CD4-positive, alpha-beta memory T cell (primary cell): ENCODE measurements at places on chromosomes 4 and X. TPM values are rescaled to one million over a fixed set of nuclear protein-coding genes. Genes with fewer than 3 reads are reported as not detected.

Gene CCDC149
- total RNA-seq: 0.44 TPM

DNA sequence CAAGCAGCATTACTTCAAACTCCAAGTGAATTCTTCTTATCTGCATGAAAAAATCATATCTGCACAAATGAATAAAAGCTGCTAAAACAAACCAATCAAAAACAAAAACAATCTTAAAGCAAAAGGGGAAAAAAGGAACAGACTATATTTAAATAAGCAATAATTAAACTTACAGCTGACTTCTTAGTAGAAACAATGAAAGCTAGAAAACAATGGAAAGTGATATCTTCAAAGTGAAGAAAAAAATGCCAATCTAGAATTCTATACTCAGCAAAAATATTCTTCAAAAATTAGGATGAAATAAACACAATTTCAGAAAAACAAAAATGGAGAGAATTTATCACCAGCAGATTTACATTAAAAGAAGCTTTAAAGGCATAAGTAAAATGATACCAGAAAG is 20.0 kb downstream of the STBD1 start:
- no peaks in the 10 kb centered on the region for H3K27me3 ChIP-seq
- no peak overlapping the region for H3K4me3 ChIP-seq
- H3K4me1 ChIP-seq: no peaks in the 10 kb centered on the region
- H3K36me3 ChIP-seq: no peaks in the 10 kb centered on the region

DNA sequence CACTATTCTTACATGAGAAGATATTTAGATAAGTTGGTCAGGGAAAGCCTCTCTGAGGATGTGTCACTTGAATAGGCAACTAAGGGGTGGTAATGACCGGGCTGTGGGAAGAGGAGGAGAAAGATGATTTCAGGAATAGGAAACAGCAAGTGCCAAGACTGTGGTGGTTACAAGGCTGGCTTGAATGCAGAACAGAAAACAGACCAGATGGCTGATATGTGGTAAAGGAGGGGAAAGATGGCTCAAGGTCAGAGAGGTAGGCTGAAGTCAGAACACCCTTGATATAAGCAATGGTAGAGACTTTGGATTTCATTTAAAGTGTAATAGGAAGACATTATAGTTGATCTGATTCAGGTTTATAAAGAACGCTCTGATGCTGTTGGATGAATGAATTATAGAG is 15.0 kb downstream of the TLR7 start:
- H3K36me3 ChIP-seq: no peaks in the 10 kb centered on the region
- no peak for DNase-seq
- H3K27ac ChIP-seq: no peak overlapping the region
- H3K4me1 ChIP-seq: no peaks in the 10 kb centered on the region
- H3K4me3 ChIP-seq: no peak overlapping the region

GRCh38 chr4:113979148-113979904 is at the start of gene ARSJ:
Gene ARSJ, minus strand, starts transcription at chr4:113979647. Its CDS starts 813 bp downstream, at chr4:113978834.
- no peak within 1 kb of the TSS for H3K4me3 ChIP-seq
- DNase-seq: peak; percentile 6
- no peaks in the 10 kb centered on the region for H3K27me3 ChIP-seq
- no peak within 1 kb of the TSS for H3K27ac ChIP-seq
- peaks cover 13% of the 10 kb centered on the region for H3K4me1 ChIP-seq
- H3K36me3 ChIP-seq: no peaks in the 10 kb centered on the region

DNA sequence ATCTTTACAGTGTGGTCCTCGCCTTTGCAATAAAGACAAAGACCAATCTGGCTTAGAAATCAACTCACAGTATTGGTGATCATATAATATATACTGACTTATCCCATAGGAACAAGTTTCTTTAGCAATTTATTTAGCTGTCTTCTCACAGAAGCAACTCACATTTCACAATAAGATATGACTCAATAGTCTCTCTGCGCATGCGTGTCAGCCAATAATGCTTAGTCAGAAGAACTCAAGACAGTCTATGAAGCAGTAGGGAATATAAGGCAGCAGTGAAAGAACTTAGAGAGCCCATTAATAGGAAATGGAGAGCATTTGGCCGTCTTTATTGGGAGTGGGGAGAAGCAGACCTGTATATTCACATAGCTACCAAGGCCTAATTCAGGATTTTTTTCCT is 216.7 kb downstream of the IL13RA2 start:
- H3K27me3 ChIP-seq: no peaks in the 10 kb centered on the region
- no peaks in the 10 kb centered on the region for H3K36me3 ChIP-seq
- H3K4me3 ChIP-seq: no peak overlapping the region
- no peak for DNase-seq

GRCh38 chr4:140529434-140529833 is 5.5 kb downstream of the ELMOD2 start:
- H3K4me1 ChIP-seq: peaks cover 11% of the 10 kb centered on the region
- no peak for DNase-seq
- no peak overlapping the region for H3K27ac ChIP-seq

DNA sequence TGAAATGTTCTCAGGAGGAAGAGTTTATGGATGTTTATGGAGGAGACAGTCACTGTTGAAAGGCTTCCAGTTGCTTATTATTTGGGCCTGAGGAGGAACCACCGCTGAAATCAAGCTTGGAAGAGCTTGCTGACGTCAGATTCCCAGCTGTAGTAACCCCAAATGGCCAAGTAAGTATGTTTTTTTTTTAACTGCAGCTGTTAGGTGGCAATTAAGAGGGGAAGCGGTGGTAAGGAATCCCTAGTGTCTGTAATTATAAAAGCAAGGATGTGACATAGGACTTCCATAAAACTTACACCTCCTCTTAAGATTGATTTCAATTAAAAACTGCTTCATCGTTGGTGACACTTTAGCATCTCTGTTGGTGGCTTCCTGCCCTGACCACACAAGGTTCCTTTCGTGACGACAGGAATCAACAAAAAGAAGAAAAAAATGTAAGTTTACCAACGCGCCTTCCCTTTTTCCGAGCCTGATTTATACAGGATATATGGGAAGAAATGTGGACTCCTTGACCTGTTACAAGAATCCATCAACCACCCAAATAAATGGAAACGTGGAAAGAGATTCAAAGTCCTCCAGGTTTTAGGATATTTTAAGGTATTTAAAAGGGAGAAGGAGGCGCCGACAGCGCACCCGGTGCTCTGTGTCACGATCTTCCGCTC is 884 bp downstream of the RELL1 start:
- peak overlapping the region; percentile 91 for H3K27ac ChIP-seq
- H3K4me3 ChIP-seq: peak overlapping the region; percentile 72
- H3K36me3 ChIP-seq: no peaks in the 10 kb centered on the region
- DNase-seq: peak; percentile 81
- no peaks in the 10 kb centered on the region for H3K27me3 ChIP-seq

- no peak for DNase-seq
- H3K27ac ChIP-seq: no peak overlapping the region
- H3K36me3 ChIP-seq: no peaks in the 10 kb centered on the region
- no peaks in the 10 kb centered on the region for H3K27me3 ChIP-seq
- no peak overlapping the region for H3K4me3 ChIP-seq
- H3K4me1 ChIP-seq: no peaks in the 10 kb centered on the region
Observed at GRCh38 chr4:151165205-151166000, 66.0 kb downstream of the RPS3A start.

GRCh38 chr4:2302387-2303119 is 40.6 kb upstream of the MXD4 start:
- H3K27me3 ChIP-seq: no peaks in the 10 kb centered on the region
- H3K27ac ChIP-seq: no peak overlapping the region
- no peak for DNase-seq
- H3K36me3 ChIP-seq: peaks cover 6% of the 10 kb centered on the region
- H3K4me3 ChIP-seq: no peak overlapping the region

Gene GPRIN3
- total RNA-seq: 32.5 TPM

- H3K4me1 ChIP-seq: no peaks in the 10 kb centered on the region
- no peak overlapping the region for H3K27ac ChIP-seq
- H3K27me3 ChIP-seq: no peaks in the 10 kb centered on the region
- H3K36me3 ChIP-seq: peaks cover 21% of the 10 kb centered on the region
- DNase-seq: no peak
Observed at GRCh38 chr4:159352609-159353008, 249.7 kb downstream of the RAPGEF2 start.

Gene ZNF732
- not detected for total RNA-seq

- no peak overlapping the region for H3K4me3 ChIP-seq
- H3K27me3 ChIP-seq: no peaks in the 10 kb centered on the region
Observed at GRCh38 chrX:142233400-142233799, 28.3 kb upstream of the MAGEC2 start.

Gene CASP3
- 24.9 TPM for total RNA-seq

- H3K4me1 ChIP-seq: no peaks in the 10 kb centered on the region
- H3K27me3 ChIP-seq: no peaks in the 10 kb centered on the region
- no peak for DNase-seq
- no peaks in the 10 kb centered on the region for H3K36me3 ChIP-seq
- H3K4me3 ChIP-seq: no peak overlapping the region
Observed at GRCh38 chr4:22999419-22999818, 306.7 kb downstream of the GBA3 start.

DNA sequence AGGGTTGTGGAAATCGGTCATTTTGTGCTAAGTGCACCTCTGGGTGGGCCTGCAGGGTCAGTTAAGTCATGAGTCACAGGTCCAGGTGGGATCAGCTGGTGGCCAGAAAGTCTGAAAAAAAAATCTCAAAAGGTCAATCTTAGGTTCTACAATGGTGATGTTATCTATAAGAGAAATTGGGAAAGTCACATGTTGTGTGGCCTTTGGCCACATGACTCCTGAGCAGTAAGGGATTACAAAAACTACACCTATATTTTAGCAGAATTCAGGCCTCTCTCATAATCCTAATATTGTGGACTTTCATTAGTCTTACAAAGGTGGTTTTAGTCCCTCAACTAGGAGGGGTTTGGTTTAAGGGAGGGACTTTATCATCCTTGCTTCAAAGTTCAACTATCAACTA is 59.1 kb downstream of the UCHL1 start:
- no peaks in the 10 kb centered on the region for H3K4me1 ChIP-seq
- no peak overlapping the region for H3K27ac ChIP-seq
- H3K4me3 ChIP-seq: no peak overlapping the region
- no peak for DNase-seq
- no peaks in the 10 kb centered on the region for H3K27me3 ChIP-seq

DNA sequence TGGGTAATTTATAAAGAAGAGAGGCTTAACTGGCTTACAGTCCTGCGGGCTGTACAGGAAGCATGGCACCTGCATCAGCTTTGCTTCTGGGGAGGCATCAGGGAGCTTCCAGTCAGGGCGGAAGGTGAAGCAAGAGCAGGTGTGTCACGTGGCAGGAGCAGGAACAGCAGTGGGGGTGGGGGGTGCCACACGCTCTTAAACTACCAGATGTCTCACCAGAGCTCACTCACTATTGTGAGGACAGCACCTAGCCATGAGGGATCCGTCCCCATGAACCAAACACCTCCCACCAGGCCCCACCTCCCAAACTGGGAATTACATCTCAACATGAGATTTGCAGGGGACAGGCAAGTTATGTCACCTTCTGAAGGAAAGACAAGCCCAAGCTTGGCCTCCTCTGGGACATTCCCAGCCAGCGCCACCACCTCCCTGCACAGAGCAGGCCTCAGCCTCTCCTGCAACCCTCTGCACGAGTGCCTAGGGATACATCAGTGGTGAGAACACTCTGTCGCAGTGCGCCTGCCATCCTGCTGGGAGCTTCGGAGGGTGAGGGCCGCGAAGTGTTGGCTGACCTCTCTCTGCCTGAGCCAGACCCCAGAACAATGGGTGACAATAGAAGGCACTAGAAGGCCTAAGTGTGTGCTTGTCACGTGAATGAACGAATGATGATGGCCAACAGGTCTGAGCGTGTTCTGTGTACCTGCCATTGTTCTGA is 244.3 kb downstream of the EVC2 start:
- H3K27ac ChIP-seq: no peak overlapping the region
- H3K4me3 ChIP-seq: no peak overlapping the region
- H3K4me1 ChIP-seq: no peaks in the 10 kb centered on the region
- no peaks in the 10 kb centered on the region for H3K36me3 ChIP-seq

Gene PCDH11X
- not detected for total RNA-seq

GRCh38 chr4:69116645-69117321 is 20.5 kb downstream of the UGT2B7 start:
- H3K27ac ChIP-seq: no peak overlapping the region
- no peaks in the 10 kb centered on the region for H3K36me3 ChIP-seq
- H3K4me3 ChIP-seq: no peak overlapping the region
- no peaks in the 10 kb centered on the region for H3K4me1 ChIP-seq
- no peak for DNase-seq

Gene RHOXF2B
- not detected for total RNA-seq

DNA sequence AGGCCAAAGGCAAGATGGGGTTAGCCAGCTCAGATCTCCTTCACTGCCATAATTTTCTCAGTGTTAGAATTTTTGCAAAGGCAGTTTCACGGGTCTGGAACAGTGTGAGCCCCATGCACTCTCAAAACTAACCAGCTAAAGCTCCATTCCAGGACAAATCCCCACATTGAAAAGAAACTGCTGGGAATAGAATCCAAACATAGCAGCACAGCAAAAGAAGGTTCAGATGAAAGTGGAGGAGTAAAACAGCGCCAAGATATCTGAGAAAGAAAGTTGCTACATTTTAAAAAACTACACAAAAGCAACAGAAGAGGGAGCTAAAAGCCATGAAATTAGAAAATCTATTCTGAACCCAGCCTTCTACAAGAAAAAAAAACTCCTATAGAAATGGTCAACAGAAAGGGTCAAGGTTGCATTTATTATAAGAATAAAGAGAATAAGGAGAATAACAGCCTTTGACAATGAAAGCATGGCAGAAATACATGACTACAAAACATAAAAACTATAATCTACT is 39.6 kb upstream of the SLC7A3 start:
- no peaks in the 10 kb centered on the region for H3K27me3 ChIP-seq
- H3K4me1 ChIP-seq: no peaks in the 10 kb centered on the region
- no peaks in the 10 kb centered on the region for H3K36me3 ChIP-seq
- H3K4me3 ChIP-seq: no peak overlapping the region
- DNase-seq: no peak
- H3K27ac ChIP-seq: no peak overlapping the region

Gene GUCY1B1
- not detected for total RNA-seq

DNA sequence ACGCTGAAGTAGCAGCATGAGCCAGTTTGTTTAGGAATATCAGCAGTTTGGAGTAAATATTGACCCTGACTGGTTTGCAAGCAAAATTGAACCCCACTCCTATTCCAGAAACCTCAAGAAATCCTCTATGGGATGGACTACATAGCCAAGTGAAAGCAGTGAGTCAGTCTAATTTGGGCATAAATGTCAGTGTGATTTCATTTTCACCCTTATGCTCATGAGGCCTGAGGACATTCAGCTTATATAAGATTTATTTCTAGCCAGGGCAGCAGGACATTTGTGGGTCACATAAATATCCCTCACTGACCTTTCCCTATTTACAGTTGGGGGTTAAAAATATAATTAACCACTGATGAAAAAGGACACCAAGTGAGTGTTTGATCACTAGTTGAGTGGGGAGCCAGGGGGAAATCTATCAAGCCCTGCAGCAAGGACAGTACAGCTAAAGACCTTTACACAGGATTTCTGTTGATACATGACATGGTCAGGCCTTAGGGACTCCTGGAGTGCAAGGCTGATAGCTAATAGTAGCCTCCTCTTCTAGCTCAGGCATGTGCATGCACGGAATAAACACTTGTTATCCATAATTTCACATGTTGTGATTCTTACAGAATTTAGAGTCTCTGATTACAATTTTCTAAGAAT is 996.9 kb upstream of the GRIA3 start:
- no peak overlapping the region for H3K27ac ChIP-seq
- no peaks in the 10 kb centered on the region for H3K36me3 ChIP-seq
- no peaks in the 10 kb centered on the region for H3K27me3 ChIP-seq
- no peak for DNase-seq
- H3K4me3 ChIP-seq: no peak overlapping the region
- no peaks in the 10 kb centered on the region for H3K4me1 ChIP-seq

Gene GPAT3
- 7.8 TPM for total RNA-seq

Gene LGI2
- total RNA-seq: not detected
